ENCODE measurements at places on chromosomes 13 and 19.

DNA sequence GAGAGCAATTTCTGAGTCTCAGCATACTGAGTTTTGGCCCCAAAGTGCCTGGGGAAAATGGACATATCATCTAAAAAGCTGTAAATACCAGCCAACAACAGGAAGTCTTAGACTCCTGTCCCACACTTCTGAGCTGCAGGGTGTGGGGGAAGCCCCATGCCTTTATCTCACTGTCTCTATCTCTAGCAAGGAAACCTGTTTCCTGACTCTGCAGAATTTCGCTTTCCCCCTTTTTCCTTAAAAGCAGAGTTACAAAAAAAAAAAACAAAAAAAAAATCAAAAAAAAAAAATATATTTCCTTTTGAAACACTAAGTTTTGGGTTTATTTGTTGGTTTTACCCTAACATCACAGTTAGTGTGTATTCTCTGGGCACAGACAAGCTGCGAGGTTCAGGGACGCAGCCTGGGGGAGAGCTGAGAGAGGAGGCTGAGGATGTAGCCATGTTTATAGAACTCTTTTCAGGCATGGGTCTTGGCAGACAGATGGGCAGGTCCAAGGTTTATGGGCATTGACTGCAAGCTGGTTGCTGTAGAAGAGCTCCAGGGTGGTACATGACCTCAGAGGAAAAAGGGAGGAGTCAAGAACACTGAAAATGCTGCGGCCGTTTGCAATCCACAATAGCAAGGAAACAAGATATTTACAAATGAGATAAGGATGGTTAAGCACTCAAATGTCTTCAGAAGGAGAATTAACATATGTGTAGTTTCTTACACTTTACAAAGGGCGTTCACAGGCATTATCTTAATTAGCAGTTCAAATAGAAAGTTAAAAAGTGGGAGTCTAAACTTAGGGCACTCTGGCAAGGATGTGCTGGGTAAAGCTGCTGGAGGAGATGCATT, 4.9 kb downstream of the MBNL2 start:
- DNase-seq = no peak

GRCh38 chr13:39616087-39616694, 13.2 kb upstream of the LHFPL6 start:
- peak; percentile 89 for DNase-seq

GRCh38 chr13:103188713-103189326, 122.6 kb upstream of the SLC10A2 start:
- peak; percentile 82 for DNase-seq

DNA sequence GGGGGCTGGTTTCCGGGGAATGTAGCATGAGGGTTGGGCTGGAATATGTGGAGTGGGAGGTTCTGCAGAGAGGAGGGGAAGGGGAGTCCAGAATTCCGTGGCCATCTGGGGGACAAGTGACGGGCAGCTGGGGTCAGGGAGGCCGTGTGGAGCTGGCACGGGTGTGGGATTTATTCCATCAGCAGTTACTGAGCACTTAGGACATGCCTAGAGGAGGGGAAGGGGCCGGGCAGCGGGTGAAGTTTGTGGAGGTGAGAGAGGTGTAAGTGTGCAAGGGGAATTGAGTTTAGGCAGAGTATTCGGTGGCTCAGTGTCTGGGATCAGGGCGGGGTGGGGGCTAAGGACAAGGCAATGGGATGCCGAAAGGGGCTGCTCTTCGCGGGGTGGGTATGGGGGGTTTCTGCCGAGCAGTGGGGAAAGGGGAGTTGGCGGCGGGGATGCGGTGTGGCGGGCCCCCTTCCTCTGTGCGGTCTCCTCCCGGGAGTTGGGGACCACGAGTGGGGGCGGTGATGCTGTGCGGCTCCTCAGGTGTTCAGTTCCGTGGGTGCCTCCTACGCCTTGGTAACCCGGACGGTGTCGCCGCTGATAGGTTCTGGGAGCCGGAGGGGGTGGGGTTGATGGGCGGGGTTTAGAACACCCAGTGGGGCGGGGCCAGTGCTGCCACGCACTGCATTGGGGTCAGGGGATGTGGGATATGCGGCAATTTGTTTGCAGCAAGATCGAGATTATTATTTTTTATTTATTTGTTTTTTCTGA, 5.4 kb downstream of the CCDC61 start:
- DNase-seq = peak; percentile 56

DNA sequence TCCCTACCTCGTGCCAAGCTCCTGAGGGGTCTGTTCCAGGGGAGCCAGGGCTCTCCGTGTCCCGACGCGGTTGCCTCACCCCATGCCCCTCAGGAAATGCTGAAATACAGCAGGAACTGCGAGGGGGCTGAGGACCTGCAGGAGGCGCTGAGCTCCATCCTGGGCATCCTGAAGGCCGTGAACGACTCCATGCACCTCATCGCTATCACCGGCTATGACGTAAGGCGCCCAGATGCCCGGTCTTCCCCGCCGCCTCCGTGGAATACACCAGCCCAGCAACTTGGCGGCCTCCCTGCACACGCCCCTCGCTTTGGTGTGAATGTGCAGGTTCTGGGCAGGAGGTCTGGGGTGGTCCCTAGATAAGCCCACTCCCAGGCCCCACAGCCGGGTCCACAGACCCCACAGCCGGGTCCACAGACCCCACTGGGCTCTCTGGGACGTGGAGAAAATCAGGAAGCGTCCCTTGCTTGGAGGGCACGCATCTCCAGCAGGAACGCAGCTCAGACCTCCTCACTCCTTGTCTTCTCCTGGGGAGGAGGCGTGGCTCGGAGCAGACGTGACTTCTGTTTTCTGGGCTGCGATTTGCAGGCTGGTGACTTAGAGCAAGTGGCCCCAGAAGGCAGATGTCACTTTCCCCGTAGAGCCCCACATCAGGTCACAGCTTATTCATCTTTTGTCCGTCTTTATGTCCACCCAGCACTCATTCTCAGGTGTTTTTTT, 19.4 kb upstream of the F7 start:
- no peak for DNase-seq

DNA sequence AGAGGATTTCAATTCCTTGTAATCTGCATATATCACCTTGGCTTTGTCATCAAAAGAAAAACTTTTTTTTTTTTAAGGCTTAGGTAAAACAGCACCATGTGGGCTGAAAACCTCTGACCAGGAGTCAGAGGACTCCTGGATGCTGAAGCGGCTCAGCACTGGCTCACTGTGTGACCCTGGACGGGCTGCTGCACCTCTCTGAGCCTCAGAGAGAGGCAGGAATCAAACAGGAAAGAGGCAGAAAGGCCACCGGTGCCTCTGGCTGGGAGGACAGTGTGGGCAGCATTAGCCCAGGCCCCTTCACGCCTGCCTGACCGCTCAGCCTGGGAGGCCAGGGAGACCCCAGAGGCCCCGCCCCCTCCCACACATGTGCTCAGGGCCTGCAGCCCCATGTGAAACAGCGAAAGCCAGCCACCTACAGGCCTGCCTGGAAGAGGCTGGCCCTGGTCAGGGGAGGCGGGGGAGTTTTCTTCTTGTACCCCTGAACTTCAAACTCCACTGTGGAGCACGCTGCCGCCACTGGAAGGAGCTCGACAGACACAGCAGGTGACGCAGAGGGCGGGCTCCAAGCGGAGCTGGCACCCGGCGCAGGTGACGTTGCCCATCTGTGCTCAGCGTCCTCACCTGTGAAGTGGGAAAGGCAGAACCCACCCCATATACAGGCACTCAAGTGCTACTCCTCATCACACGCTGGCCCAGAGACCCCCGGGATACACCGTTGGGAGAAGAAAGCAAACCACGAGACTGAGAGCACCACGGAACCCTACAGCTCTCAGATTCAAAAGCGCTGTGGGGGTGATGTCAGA, 39.7 kb downstream of the MLLT1 start:
- peak; percentile 22 for DNase-seq

GRCh38 chr19:54653181-54653809, 9.5 kb upstream of the LILRB4 start:
- DNase-seq = no peak

DNA sequence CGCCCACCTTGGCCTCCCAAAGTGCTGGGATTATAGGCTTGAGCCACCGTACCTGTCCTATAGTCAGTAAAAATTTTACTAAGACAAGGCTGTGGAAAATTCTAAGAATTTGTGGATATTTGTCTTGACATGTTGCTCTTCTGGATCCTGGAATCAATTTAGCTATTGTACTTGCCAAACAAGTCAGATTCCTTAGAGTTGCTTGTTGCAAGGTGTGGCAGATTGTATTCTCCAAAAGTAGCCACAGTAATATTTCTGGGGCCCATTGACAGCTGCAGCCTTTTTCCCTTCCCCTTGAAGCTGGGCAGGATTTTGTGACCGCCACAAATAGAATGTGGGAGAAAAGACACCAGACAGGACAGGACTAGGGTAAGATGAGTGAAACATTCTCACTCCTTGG, 98.8 kb upstream of the TMTC4 start:
- DNase-seq = no peak

GRCh38 chr13:95982144-95982543, 71.1 kb downstream of the UGGT2 start:
- no peak for DNase-seq

DNA sequence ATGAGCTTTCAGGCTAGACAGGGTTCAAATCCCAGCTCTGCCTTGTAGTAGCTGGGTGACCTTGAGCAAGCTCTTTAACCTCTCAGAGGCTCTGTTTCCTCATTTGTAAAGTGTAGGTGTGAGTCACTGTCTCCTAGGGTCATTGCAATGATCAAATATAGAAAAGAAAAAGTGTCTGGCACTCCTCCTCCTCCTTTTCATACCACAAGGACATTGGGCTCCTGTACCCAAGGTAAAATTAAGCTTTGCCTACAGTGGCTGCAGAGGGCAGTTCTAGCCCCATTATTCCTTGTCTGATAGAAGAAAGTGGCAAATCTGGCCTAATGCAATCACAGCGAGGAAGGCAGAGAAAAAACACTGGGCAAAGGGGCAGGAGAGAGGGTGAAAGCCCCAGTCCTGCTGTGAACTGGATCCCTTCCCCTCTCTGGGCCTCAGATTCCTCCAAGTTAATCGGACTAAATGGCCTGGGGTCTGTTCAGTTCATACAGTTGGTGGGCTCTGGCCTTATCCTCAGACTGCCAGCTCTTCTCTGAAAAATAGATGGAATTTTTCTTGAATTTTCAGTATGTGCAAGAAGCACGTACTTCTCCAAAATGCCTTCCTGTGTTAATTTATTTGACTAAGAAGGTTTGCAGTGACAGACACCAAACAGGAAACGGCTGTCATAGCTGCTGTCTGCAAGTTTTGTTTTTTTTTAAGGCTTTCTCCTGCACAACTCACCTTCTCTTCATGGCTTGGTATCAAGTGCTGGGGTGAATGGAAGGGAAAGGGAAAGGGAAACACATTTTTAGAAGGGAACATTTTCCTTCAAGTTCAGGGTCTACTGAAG, 35.3 kb downstream of the RGCC start:
- no peak for DNase-seq

- no peak for DNase-seq
Measured at GRCh38 chr19:55133639-55134444, 15.2 kb downstream of the TNNT1 start.

DNA sequence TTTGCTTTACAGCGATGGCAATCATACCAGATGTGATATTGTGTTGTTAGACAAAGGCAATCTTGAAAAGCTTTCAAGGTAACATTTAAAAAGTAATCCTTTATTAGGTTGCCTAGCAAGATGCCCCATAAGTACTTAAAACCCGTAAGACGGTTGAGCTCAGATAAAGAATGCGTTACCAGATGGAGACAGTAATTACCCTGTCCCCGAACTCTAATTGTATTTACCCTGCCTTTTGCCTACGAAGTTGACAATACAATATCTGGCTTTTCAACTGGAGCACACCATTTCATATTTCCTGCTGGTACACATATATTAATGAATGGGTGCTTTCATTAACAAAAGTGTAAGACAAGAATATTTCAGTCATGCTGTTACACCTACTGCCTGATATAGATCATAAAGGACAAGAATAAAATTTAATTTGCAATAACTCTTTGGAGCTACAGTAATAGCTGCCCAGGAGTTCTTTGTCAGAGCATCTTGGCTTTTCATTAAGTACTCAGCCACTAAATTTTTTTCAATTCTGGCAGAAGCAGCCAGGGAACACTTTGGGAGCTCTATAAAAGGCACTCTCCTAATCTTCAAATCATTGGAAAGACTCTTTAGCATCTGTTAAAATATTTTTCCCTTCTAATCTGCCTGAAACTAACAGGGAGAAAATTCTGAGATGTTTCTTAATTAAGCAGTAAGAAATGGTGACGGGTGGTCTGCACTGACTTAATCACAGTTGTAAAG, 63.8 kb downstream of the DCT start:
- DNase-seq = peak; percentile 39

DNA sequence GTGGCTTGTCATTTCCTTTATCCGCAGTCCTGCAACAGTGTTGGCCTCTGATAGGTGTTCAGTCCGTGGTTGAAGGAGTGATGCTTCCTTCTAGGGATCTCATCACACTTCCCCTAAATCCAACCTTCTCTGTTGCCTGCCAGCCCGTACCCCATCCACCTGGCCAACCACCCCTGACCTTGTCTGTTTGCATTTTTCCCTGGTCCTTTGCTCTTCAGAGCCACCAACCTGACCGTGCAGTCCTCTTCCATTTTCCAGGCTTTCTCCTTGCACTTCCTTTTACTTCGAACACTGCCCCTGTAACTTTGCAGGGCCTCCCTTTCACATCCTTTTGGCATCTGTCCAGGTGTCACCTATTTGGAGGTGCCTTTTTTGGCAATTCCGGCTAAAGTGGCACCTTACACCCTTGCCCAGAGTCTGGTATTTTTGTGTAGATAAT, 696 bp downstream of the ZNF460 start:
- DNase-seq = no peak

- DNase-seq = peak; percentile 42
Measured at GRCh38 chr19:33434886-33435705, 61.6 kb downstream of the CEBPG start.

- DNase-seq = no peak
Measured at GRCh38 chr19:27774827-27775226, 1438.1 kb downstream of the UQCRFS1 start.

GRCh38 chr19:44112802-44113137, 429 bp upstream of the ZNF225 start:
- no peak for DNase-seq

DNA sequence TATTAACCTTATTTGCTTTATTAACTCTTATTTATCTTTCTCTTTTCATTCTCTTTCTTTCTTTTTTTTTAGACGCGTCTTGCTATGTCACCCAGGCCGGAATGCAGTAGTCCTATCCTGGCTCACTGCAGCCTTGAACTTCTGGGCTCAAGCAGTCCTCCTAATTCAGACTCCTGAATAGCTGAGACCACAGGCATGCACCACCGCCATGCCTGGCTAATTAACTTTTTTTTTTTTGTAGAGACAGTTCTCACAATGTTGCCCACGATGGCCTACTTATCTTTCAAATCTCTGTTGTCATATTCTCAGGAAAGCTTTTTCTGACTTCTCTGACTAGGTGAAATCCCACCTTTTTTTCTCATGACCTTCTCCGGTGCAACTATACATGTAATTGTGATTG, 7.8 kb upstream of the SPRY2 start:
- DNase-seq = no peak
